Activated T-helper 9 cell treated with anti-CD3 and anti-CD28 coated beads, Interleukin-2, amount 50 U/mL, for 16 hours (primary cell): ENCODE measurements at places on chromosomes 12 and 14.

- DNase-seq = no peak
Measured at GRCh38 chr12:62963486-62964041, 28.6 kb upstream of the PPM1H start.

- no peak for DNase-seq
Measured at GRCh38 chr14:21861153-21861552, 187.5 kb upstream of the OR4E1 start.

GRCh38 chr14:106491851-106492250, 965.5 kb downstream of the TMEM121 start:
- DNase-seq = no peak

- no peak for DNase-seq
Measured at GRCh38 chr14:20601522-20601921, 10.3 kb upstream of the RNASE12 start.

DNA sequence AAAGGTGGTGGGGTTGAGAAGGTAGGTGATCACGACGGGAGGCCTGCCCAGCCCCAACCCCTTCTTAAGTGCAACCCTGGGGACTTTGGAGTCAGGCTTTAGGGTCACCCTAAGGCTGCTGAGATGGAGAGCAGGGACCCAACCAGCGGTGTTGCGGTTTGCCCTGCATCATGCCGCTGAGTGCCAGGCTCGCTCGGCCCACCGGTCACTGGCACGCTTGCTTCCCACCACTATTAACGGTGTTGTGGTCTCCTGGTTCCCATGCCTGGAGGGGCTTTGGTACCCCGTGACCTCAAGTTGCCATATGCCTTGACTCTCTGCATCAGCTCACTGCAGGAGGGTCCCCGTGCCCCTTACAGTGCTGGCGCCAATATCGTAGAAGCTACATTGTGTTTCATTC, 18.4 kb upstream of the MEG3 start:
- no peak for DNase-seq

- no peak for DNase-seq
Measured at GRCh38 chr12:125300249-125300648, 235.0 kb downstream of the AACS start.

DNA sequence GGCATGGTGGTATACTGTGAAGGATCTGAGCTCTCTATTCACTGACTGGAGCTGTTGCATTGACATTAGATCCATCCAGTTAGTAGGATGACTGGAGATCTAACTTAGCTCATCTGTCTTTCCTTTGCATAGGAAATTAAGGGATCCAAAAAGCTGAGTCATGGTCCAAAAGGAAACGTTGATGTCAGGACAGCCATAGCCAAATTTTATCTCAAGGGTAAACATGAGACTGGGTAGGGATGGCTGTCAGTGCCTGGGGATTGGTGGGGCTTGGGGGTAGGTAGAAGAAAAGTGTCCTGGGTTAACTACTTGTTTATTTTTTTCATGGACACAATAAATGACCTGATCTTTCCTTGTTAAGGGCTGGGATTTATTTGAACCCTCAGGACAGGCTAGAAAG, 4.6 kb downstream of the FAM177A1 start:
- no peak for DNase-seq

DNA sequence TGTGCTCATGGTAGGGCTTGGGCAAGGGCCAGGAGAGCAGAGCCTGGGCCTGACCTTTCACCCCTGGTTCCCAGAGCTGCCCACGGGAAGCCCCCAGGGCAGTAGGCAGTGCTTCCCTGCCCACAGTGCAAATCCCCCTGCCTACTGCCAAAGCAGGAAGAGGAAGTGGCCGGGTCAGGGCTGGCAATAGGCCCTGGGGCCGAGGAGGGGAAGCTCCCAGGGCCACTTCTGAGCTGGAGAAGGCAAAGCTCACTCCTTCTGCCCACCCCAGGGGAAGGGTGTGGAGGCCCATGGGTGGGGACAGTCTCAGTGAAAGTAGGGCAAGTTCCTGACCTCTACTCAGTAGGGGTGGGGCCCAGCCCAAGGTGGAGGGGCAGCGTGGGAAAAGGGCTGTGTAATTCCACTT, 5.4 kb upstream of the NR4A1 start:
- no peak for DNase-seq

- peak; percentile 19 for DNase-seq
Measured at GRCh38 chr12:49903700-49904423, at the start of gene FAIM2. FAIM2 (minus strand) TSS chr12:49903900; CDS start chr12:49903792, 108 bp downstream.

- DNase-seq = no peak
Measured at GRCh38 chr12:100901266-100901665, 106.7 kb downstream of the ANO4 start.

DNA sequence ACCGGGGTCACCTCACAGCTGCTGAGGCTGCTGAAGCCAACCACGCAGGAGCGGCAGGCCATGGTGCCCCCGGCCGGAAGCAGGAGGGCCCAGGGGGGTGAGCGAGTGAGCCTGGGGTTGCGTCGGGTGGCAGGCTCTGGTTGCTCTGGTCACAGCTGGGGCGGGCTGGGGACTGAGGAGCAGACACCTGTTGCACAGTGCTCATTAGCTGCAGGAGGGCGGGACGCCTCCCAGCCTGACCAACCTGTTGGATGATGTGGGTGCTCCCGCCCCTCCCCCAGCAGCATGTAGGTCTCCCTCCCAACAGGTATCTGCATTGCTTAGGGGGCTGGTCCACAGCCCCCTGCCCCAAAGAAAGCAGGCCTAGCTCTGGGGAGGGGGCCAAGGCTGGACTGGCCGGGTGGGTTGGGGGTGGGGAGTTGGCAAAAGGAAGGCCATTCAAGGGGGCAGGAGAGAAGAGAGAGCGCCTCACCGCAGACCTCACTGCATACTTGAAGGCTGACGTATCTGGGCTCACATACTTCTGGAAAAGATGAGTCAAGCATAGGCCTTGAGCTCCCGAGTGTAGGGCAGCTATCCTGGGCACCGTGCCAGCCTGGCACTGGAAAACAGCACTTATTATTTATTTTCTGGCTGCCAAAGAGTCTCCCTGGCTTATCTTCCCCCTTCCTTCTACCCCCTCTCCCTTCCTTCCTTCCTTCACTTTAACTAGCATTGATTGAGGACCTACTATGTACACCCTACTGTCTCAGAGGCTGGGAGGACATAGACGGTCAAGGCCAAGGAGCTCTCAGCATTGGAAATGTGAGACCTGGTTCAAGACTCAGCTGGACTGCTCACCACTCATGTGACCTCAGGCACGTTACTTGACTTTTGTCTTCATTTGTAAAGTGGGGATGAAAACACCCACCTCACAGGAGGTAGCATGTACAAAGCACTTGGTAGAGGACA, at the start of gene KRT80:
TSS of gene KRT80 (minus strand) at position 174 of the 951 bp plus-strand sequence. CDS start at position 62, 112 bp downstream.
- DNase-seq = no peak

- DNase-seq = no peak
Measured at GRCh38 chr12:2260441-2260840, 207.7 kb downstream of the CACNA1C start.

- no peak for DNase-seq
Measured at GRCh38 chr12:72901685-72902084, 629.5 kb downstream of the TRHDE start.

- peak; percentile 9 for DNase-seq
Measured at GRCh38 chr12:3041558-3042164, 35.5 kb upstream of the TSPAN9 start.

- DNase-seq = no peak
Measured at GRCh38 chr12:1173781-1174617, 183.0 kb downstream of the ERC1 start.

DNA sequence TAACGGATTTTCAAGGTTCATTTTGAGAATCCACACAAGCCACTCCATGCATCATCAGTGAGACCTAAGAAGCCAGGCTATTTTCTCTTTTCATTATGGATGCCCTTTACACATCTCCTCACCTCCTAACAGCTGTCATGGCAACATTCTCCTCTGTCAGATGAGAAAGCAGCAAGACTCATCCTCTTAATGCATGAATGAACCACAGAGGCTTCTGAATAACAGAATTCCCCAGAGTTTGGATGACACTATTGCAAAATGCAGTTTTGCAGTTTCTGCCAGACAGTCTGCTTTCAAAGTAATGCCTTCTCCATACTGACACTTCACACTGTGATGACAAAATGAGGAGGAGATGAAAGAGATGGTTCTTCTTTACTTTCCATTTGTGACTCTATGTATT, 286.7 kb upstream of the GRIP1 start:
- DNase-seq = no peak

DNA sequence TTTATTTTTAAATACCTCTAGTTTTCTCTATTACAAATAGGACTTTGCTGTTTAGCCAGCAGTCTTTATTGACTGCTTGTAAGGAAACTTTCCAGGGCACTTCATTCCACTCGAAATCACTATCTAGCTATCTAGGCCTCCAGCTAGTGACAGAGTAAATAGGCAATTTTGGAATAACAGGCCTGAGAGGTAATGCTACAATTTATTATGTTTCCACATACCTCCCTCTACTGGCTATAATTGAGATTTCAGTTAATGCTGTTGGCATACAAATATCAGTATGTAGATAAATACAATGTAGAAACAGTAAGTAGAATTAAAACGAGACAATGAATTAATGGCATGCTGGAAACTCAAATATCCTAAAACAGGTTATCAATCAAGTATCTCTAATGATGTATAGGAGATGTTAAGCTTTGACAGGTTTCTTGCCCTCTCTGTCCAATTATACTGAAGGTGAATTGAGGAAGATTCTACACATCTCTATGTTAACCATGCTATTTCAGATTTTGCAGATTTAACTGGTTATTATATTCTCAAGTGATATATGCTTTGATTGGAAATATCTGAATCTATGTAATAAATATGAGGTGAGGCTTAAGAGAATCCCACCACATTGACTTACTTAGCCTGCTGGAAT, 7.2 kb downstream of the DTD2 start:
- DNase-seq = no peak

DNA sequence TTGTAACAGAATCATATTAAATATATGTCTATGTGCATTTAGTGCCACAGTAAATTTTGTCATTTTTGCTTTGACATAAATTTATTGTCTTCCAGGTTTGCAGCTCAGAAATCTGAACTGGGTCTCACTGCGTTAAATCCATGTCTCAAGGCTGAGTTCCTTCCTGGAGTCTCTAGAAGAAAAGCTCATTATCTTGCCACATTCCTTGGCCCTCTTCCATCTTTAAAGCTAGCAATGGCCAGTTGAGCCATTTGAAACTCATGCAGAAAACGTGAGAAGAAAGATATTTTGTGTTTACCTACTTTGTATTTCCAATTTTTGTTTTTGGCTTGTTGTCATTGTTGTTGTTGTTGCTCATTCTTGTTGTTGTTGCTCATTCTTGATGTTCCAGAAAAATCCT, 10.7 kb downstream of the PRH1 start:
- DNase-seq = no peak

- no peak for DNase-seq
Measured at GRCh38 chr12:116561181-116561821, 2.1 kb downstream of the MAP1LC3B2 start.

DNA sequence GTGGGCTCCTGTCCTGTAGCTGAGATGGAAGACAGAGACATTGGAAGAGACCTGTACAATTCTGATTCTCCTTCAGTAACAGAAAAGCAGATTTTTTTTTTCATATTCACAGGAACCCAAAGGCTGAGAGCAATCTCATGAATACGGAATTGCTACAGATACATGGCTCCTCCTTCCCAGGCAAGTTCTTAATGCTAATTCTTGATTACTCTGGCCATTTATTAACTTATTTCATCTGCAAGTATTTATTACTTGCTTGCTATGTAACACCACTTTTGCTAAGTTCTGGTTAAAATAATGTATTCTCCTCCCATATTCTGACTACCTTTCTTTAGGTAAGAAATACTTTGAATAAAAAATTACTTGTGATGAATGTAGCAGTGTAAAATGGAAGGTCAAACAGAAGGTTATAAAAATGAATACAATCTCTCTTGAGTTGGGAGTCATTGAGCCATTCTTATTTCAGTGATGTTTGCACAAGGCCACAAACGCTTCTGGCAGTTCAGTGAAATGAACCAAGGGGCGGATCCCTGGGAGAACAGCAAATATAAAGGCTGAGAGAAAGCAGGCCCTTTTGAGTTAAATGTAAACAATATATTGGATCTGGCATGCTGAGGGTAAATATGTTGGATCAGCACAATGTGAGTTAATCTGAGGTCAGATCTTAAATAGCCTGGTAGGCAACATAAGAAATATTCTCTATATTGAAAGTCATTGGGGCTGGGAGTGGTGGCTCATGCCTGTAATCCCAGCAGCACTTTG, 37.6 kb downstream of the MUCL1 start:
- no peak for DNase-seq

- DNase-seq = no peak
Measured at GRCh38 chr12:28611115-28611435, 420.8 kb downstream of the CCDC91 start.

DNA sequence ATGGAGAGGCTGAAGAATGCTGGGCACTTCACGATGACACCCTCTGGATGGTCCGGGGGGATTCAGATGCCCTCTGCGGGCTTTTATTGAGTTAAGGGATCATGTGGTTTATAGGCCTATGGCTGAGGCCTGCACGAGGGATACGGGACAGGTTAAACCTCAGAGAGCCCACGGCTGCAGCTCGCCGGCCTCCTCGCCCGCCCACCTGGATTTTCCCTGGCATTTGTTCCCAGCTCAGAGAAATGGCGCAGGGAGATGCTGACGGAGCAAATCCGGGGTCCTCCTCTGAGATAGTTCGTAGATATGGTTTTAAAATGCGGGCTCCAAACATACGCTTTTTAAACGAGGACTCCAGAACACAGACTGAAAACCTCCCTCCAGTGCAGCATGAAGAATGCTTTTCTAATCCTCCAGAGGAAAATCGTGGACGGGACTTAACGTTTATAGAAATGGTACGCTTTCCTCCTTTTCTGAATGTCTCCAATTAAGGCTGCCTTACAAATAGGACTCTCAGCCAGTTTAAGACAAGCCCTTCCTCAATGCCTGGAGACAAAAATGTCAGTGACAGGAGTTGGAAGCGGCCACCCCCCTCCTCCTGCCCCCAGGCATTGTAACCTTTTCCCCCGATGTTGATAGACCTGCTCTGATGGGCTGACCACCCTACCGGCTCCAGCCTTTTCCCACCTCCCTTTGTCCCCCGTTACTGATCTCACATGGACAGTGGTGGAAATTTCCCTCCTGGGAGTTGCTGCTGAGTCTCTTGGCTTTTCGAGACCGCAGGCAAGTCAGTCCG, 16.6 kb downstream of the CCND2 start:
- DNase-seq = no peak

DNA sequence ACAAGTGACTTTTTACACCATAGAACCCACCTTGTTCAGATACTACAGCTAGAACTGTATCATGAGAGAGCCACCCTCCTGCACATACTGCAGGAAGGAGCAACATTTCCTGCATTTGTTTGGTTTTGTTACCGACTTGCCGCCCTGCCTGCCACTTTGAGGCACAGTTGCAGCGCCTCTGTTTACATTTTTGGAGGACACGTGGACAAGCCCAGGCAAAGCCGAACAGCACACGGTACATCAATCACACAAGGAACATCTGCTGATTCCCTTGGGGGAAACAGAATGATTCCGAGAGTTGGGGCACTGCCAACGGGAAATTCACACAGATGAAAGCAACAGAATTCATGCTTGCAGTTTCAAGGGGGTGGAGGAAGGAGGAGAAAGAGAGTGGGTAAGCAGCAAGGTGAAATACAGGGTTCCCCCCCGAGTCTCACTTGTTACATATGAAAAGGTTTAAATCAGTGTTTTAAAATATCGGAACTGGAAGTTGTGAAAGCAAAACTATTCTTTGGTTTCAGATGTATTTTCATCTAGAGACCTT, 110.7 kb downstream of the BTG1 start:
- peak; percentile 20 for DNase-seq
